ENCODE measurements at places on chromosomes 6 and 20. TPM values are rescaled to one million over a fixed set of nuclear protein-coding genes. Genes with fewer than 3 reads are reported as not detected.

- H3K27ac ChIP-seq, result no peak overlapping the region
- no peak overlapping the region for H3K4me3 ChIP-seq
- DNase-seq, result no peak
- no peaks in the 10 kb centered on the region for H3K4me1 ChIP-seq
- no peaks in the 10 kb centered on the region for H3K27me3 ChIP-seq
Measured at GRCh38 chr6:34020807-34021553, 124.9 kb downstream of the GRM4 start.

DNA sequence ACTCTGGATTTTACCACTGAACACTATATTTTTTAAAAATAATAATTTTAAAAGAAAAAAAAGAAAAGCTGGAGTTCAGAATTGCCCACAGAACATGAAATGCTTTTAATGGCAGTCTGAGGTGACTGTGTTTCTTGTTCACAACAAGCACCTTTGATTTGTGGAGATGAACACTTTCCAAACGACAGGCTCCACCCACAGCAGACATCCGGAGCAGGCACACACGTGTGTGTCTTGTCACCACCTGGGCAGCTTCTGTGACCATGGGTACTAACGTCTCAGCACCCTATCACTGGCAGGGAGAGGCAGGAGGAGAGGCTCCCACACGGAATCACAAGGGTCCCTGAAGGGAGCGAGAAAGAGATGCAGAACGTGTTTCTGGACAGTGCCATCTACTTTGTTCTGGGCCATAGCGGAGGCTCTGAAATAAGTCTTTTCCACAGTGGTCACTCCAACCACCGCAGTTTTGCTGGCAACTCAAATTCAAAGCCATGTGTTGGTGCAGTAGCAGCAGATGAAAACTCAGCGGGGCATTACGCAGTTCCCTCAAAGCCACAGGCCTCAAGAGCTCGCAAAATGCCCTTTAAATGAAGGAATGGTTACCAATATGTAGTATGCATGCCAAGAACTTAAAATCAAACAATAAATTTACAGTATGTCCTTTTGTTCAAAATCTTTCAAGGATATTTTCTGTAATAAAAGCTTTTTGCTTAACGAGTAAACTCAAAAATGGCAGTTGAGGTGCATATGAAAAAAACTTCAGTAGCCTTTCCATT lies 242.2 kb downstream of the FOXC1 start:
- no peak overlapping the region for H3K27ac ChIP-seq
- H3K36me3 ChIP-seq, result no peaks in the 10 kb centered on the region
- DNase-seq, result no peak
- H3K4me1 ChIP-seq, result no peaks in the 10 kb centered on the region
- no peak overlapping the region for H3K4me3 ChIP-seq
- H3K27me3 ChIP-seq, result no peaks in the 10 kb centered on the region

- no peak for DNase-seq
- no peak overlapping the region for H3K4me3 ChIP-seq
- no peaks in the 10 kb centered on the region for H3K27me3 ChIP-seq
- H3K4me1 ChIP-seq, result no peaks in the 10 kb centered on the region
- H3K27ac ChIP-seq, result no peak overlapping the region
Measured at GRCh38 chr6:12450467-12450866, 160.3 kb downstream of the EDN1 start.

GRCh38 chr20:20548527-20549266 lies 163.7 kb downstream of the RALGAPA2 start:
- peaks cover 19% of the 10 kb centered on the region for H3K4me1 ChIP-seq
- H3K36me3 ChIP-seq, result no peaks in the 10 kb centered on the region
- no peak for DNase-seq

- DNase-seq, result no peak
- no peaks in the 10 kb centered on the region for H3K27me3 ChIP-seq
- H3K36me3 ChIP-seq, result no peaks in the 10 kb centered on the region
Measured at GRCh38 chr20:34888468-34888867, 12.1 kb downstream of the ACSS2 start.

Gene RAET1G
- not detected for polyA plus RNA-seq
